ENCODE measurements at places on chromosomes 3 and 15.
A peak's percentile ranks its signal among the peaks of the same experiment; 100 is the strongest.

GRCh38 chr15:51750792-51751696 lies at the start of gene TMOD2:
TSS of gene TMOD2 (plus strand) at chr15:51751597. CDS start at chr15:51766442, 14,845 bp downstream.
- DNase-seq, result peak; percentile 52

- no peak for DNase-seq
Measured at GRCh38 chr3:141000686-141001085, 50.5 kb upstream of the SPSB4 start.

- DNase-seq, result no peak
Measured at GRCh38 chr15:88830016-88830415, 26.8 kb downstream of the ACAN start.

DNA sequence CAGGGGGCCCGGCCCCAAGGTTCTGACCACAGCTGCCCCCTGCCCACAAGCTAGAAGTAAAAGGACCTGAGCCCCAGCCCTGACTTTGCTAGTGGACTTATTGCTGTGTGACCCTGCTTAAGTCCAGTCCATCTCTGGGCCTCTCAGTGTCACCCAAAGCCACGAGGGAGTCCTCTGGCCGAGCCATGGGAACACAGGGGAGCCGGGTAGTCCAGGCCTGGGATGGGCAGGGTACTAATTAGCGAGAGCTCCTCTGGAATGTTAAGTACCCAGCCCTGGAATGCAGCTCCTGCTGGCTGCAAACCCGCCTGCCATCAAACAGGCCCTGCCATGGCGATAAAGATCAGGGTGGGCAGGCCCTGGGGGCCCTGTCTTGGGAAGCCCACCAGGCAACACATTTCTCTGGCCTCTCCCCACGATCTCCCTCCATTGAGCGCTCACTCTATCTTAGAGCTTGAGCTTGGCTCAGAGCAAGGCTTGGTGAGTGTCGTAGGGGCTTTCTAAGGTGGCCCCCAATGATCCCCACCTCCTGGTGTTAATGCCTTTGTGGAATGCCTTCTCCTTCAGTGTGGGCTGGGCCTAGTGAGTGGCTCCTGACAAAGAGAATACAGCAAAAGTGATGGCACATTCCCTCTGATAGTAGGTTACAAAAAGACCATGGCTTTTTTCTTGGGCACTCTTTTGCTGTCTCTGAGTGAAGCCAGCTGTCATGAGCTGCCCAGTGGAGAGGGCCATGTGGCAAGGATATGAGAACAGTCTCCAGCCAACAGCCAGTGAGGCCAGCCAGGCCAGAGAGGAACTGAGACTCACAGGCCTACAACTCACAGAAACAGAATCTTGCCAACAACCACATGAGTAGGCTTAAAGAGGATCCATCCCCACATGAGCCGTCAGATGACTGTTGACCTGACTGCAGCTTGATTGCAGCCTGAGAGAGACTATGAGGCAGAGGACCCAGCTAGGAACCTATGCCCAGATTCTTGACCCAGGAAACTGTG lies 133.1 kb downstream of the SMAD6 start:
- DNase-seq, result no peak

DNA sequence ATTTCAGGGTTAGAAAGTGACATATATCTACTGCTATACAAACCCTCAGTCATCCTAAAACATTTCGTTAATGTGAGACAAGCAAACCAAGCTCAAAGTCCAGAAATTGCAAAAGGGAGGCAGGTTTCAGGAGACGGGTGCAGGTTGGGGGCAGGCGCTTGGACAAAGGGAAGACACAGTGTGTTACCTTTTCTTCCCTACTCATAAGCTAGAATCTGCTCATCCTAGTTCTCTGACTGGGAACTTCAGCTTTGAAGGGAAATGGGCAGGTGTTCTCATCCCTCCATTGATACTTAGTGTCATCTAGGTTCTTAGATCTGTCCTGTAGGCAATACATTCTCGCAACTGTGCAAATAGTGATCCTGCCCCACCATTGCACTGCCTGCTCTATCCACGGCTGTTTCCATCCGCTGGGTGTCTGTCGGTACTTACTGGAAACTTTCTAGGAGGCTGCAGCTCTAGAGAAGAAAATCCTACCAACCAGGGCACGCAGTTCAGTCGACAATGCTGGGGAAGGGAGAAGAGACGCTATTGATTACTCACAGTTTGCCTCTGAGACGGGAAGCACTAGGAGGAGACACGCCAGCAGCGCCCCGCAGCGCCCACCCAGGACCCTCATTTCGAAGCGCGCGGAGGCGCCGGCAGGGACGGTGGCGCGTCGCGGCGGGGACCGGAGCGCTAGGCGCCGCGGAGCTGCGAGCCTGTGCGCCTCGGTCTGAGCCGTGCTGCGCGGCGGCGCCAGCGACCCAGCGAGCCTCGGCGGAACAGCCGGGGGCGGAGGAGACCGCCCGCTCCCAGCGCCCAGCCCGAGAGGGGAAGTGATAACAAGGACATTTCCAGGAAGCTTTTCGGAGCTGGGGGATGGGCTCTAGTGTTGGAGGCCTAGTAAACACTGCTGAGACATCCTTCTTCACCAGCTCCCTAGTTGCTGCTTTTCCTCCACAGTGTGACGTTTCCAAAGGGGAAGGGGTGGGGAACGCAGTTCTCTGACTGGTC lies at the start of gene PROS1:
PROS1 (minus strand) TSS at position 766 of the 996 bp plus-strand sequence; CDS start at position 619, 147 bp downstream.
- peak; percentile 83 for DNase-seq

DNA sequence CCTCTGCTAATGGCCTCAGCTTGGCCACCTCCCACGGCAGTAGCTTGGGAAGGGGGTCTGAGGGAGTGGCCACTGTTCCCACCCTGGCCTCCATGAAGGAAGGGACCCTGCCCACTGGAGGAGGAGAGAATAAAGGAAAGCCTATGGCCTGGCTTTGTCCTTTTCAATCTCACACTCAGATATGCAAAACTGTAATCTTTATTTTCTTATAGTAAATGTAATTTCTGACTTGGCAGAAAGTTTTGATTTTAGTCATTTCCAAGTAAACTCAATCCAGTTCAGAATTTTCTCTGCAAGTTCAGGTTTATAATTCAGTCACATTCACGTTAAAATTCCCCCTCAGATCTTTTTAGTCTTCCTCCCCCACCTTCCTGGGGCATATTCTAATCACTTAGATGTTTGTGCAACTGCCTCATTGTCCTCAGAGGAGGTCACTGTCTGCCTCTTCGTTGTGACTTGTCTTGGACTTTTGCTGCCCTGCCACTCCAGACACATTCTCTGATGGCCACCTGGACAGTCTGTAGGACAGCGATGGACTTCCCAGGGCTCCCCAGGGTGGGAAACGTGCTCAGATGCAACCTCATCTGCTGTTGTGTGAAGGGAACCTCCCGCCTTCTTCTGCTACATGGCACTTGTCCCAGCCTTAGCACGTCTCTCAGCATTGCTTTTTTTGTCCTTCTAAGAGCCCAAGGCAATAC lies 222.8 kb upstream of the TBL1XR1 start:
- DNase-seq, result peak; percentile 13

DNA sequence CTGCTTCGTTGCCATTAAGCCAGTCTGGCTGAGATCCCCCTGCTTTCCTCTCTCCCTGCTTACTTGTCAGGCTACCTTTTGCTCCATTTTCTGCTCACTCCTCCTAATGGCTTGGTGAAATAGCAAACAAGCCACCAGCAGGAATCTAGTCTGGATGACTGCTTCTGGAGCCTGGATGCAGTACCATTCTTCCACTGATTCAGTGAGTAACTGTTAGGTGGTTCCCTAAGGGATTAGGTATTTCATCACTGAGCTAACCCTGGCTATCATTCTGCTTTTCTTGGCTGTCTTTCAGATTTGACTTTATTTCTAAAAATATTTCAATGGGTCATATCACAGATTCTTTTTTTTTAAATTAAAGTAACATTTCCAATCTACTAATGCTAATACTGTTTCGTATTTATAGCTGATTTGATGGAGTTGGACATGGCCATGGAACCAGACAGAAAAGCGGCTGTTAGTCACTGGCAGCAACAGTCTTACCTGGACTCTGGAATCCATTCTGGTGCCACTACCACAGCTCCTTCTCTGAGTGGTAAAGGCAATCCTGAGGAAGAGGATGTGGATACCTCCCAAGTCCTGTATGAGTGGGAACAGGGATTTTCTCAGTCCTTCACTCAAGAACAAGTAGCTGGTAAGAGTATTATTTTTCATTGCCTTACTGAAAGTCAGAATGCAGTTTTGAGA lies 25.0 kb downstream of the CTNNB1 start:
- no peak for DNase-seq

- no peak for DNase-seq
Measured at GRCh38 chr15:79009379-79009778, 64.5 kb upstream of the CTSH start.

- DNase-seq, result no peak
Measured at GRCh38 chr3:64888165-64888564, 200.4 kb upstream of the ADAMTS9 start.

- DNase-seq, result no peak
Measured at GRCh38 chr3:43629257-43629656, 7.4 kb upstream of the ANO10 start.

GRCh38 chr15:33031324-33031821 lies 163.1 kb downstream of the FMN1 start:
- DNase-seq, result no peak

- DNase-seq, result no peak
Measured at GRCh38 chr15:57692709-57693108, 13.8 kb upstream of the POLR2M start.

DNA sequence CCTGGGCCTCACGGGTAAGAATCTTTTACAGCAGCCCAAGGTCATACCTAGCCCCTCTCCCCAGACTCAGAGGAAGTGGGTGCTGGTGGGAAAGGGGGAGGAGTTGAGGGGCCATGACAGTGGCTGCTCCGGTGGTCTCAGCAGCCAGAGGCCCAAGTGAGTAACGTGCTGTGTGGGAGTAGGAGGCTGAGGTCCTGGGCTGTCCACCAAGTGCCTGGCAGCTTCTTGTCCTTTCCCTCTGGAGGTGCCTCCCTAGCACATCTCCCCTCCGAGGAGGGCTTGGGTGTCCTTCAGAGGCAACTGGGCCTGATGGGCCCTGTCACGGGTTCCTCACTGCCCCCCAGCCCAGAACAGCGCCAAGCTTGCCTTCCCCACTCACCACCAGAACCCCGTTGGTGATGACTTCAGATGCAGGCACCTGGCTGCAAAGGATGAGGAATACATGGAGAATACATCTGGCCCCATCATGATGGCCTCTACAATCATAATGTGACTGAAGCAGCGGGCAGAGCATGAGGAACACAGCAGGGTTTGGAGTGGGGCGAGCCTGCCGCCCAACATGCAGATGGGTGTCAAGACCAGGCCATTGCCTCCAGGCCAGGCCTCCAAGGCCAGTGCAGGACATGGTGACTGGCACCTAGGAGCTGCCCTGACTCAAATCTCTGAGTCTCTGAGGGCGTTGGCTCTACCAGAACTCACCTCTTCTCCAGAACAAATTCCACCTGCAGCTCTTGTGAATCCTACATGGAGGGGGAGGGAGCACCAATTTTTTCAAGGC lies 3.3 kb downstream of the PLA2G4F start:
- DNase-seq, result no peak

GRCh38 chr3:61111825-61112224 lies 139.4 kb downstream of the FHIT start:
- DNase-seq, result no peak

DNA sequence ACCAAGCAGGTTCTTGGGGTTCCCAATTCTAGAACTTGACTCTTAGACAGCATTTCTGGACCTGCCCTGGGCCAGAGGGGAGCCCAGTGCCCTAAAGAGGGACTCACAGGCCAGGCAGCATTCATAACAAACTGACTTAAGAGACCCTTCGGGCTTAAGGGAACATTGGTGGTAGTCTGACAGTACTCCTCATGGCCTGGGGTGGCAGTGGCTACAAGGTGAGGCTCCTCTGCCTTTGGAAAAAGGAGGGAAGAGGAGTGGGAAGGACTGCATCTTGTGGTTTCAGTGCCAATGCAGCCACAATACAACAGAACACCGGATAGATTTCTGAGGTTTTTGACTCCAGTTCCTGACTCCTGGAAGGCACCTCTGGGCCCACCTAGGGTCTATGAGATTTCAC lies 172.2 kb upstream of the STRIT1 start:
- DNase-seq, result no peak

DNA sequence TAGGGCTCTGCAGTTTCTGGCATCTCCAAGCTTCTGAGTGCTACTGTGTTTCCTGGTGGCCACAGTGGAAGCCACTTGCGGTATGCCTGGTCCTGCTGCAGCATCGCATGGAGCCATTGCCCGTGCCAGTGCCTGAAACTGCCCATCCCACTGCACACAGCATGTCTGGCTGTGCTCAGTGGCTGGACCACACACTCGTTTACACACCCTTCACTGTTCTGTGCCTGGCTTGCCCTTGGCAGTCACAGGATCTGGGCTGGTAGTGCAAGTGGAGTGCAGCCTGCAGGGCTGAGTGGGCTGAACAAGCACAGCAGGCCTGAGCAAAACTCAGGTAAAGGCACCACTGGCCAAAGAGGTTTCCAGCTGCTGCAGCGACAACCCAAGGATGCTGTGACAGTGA lies 600.0 kb downstream of the SI start:
- DNase-seq, result no peak

GRCh38 chr15:50911621-50912020 lies 3.1 kb downstream of the AP4E1 start:
- DNase-seq, result no peak

DNA sequence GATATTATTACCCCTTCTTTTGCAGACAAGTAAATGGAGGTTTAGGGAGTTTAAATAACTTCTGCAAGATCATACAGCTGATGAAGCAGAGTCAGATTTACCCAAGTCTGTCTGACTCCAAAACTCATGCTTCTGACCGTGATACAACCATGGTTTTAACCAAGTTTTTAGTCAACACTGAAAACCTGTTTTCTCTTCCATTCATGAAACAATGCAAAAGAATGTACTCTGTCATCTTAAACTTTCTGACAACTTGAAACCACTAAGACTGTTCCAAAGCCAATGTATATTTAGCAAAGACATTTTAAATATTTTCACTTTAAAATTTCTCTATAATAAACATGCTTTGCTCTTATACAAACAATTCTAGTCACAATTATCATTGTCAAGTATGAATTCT lies 77.0 kb upstream of the RBMS3 start:
- DNase-seq, result no peak

DNA sequence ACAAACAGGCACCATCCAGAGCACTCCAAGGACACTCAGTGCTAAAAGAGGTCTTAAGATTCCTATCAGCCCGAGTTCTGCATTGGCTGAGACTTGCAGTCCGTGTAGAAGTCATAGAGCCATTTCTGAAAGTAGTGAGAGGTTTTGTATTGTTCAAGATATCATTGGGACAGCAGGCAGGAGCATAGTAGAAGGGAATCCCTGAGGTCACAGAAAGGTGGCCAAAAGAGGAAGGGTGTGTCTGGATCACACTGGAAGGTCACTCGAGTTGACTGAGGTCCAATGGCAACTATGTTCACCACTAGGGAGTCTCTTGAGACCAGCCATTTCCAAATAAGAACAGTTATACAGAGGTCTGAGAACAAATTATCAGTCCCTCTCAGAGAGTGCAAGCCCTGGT lies 468.3 kb downstream of the EPHB1 start:
- no peak for DNase-seq

DNA sequence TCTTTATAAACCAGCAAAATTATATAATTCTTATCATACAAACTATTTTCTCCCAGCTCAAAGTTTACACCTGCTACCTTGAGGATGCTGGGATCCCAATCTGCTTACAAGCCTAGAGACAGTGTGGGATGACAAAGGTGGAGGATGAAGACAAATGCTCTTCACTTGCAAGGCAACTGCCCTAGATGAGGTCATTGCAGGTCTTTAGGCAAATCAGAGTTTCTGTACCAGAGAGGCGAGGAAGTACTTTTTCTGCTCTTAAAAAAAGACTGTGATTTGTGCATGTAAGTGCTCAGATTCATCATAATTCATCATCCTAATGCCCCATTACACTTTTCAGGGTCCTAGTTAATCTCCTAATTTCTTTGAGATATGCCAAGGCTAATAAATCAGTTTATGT lies 376.1 kb downstream of the ZPLD1 start:
- no peak for DNase-seq

- no peak for DNase-seq
Measured at GRCh38 chr3:37250435-37250834, 76.1 kb upstream of the LRRFIP2 start.

Measured in WERI-Rb-1 (cell line).